Left lobe of liver (tissue), 2 donors: ENCODE measurements at places on chromosomes 12 and 14.

- no peak for DNase-seq
Observed at GRCh38 chr12:119665164-119665929, 2.6 kb upstream of the PRKAB1 start.

- no peak for DNase-seq
Observed at GRCh38 chr12:16593546-16593945, 12.4 kb downstream of the LMO3 start.

DNA sequence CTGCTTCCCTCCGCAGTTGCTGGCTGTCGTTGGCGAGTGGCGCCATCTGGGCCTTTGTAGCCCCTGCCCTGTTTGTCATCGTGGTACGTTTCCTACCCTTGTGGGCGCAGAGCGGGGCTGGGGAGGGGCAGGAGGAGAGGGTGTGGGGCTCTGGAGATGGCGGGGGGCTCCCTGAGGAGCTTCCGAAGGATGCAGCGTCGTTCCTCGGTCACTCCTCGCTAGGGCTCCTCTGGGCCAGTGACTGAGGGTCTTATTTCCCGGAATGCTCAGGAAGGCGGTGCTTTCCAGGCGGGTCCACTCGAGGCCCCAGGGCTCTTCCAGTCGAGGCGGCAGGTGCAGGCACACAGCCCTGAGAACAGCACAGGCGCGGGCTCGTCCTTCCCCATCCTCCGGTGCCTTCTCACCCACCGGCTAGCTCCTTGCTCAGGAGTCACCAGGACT is 167.1 kb downstream of the ADGRD1 start:
- DNase-seq = no peak

GRCh38 chr14:82855912-82856391 is 1322.3 kb upstream of the SEL1L start:
- DNase-seq = no peak

DNA sequence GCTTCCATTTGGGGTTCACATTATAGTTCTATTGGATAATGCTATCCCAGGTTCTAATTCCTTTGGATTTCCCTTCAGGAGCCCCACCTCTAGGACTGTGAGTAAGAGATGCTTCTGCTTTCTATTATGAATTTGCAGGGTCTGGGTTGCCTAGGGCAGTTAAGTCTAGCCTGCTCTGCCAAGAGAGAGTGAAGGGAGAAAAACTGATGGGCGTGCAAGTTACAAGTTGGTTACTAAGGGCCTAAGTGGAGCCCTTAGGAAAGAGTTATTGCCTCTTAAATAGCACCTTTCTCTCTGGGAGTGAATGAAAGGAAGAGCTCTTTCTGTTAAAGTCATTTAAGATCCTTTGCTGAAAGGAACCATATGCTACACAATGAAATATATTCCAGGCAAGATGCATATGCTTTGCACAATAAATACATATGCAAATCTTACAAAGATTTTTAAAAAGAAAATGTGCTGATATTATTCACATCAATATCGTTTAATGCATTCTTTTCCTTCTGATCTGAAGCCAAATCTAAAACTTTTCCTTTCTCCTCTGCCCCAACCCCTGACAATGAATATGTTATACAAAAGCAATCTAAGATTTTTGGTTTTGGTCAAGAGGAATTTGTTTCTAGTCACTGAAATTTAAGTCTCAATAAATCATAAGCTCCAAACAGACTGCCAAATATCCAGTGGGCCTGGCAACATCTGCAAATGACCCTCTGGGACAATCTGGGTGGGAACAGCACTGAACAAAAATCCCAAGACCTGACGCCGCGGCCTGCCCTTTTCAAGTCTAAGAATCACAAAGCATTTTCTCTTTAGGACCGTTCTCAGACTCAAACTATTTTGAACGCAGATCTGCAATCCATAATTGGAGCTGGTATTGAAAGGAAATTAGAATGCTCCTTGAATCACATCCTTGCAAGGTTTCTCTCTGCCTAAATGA is 586.7 kb downstream of the ETNK1 start:
- no peak for DNase-seq

GRCh38 chr12:75658901-75659823 is 147.8 kb upstream of the KRR1 start:
- no peak for DNase-seq

- DNase-seq = no peak
Observed at GRCh38 chr12:101927999-101928398, 50.6 kb downstream of the DRAM1 start.

- DNase-seq = no peak
Observed at GRCh38 chr12:89706986-89707702, 1.5 kb downstream of the ATP2B1 start.

DNA sequence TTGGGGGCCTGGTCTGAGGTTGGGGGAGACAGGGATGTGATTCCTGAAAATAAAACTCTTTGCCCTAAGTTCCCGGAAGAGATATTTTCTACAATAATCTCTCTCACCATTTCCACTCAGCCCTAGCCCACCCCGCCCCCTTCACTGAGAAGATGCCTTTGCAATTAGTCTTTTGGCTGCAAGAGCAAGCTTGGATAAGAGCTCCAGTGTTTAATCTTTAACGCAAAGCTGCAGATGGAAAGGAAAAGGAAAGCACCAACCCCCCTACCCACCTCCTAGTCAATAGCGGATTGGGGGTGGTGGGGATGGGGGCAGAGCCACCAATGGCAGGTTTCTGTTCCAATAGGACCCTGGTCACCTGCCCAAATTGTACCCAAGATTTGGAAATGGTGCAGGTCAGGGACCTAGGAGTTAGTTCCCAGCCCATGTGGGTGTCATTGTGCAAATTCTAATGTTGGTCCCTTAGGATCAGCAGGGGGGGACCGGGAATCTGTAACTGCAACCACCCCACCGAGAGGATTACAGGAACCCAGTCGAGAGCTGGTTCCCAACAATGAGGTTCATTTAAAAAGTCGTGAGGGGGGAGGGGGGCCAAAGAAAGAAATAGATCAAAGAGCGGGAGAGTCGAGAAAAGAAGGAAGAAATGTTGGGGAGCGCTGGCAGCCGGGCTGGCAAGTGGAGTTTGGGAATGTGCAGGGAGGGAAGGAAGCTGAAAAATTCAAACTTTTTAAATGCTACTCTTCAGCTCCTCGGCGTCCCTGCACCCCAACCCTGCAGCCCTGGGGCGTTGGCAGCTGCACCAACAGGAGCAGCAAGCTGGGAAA is 1.6 kb downstream of the ZFP36L1 start:
- DNase-seq = peak; percentile 54

DNA sequence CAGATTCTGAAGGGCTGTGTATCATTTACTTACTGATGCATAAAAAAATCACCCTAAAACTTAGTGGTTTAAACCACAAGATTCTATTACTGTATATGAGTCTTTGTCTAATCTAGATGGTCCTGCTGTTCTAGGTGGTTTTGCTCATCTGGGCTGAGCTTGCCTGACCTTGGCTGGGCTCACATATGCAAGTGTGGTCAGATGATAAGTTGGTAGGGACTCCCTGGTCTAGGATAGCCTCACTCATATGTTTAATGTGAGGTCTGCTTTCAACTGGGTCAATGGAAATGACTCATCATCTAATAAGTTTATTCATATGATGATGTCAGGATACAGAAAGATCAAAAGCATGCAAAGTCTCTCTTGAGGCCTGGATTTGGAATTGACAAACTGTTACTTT is 887.8 kb downstream of the TRHDE start:
- no peak for DNase-seq

DNA sequence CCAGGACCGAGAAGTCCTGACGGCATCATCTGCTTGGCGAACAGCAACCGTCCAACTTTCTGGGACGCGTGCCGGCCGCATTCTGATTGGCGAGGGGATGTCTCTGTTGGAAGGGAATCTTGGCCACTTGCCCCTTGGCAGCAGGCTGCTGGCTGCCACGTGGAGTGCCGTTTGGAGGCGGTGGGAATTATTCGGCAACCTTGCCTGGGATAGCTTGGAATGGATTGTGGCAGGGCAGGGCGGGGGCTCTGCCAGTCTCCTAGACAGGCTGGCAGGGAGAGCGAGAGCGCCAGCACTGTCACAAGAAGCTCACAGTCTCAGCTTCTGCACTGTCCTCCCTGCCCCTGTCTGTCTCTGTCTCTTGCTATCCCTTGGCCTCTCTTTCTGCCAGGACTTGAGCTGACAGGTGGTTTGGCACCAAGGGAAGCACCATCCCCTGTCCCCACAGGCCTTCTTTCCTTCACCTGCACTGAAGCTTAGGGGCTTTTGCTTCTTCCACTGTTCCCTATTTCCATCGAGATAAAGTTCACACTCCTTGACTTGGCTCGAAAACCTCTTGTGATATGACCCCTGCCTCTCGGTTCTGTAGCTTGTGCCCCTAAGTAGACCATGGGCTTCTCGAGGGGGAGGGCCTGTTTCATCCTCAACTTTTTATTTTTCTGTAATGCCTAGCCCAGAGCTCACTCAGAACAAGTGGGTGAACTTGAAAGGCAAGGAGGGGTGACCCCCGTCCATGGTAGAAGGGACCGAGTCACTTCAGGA is 201.9 kb downstream of the PHETA1 start:
- peak; percentile 91 for DNase-seq

- DNase-seq = no peak
Observed at GRCh38 chr14:44979740-44980356, 17.9 kb downstream of the TOGARAM1 start.

DNA sequence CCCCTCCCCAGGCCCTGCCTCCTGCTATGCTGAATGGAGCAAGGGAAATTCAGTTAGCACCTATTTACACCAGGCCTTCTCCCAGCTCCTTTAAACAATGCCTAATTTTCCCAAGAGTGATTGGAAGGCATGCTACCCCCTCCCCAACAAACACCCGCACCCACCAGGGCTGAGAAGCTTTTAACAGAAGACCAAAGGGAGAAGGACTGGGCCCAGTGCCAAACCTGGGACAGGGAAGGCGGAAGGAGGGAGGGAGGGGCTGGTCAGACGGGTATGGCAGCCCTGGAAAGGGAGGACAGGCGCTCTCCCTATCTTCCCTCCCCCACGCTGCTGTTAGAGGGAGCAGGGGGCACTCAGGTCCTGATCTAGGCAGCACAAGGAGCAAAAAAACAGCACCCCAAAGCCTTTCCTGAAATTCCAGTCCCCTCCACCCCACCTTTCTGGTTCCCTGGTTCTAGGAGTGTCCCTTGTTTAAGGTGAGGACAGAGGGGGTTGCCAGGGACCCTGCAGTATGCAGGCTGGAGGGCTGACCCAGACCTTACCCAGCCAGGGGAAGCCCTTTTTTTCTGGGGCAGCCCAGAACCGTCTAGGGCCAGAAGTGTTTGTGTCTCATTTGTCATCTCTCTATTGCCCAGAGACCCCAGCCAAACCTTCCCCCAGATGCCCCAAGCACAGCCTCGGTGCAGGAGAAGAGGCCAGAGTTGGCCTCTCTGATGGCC is 2.4 kb upstream of the KRT8 start:
- DNase-seq = no peak
